ENCODE measurements at places on chromosomes 2 and 18. TPM values are rescaled to one million over a fixed set of nuclear protein-coding genes. Genes with fewer than 3 reads are reported as not detected.

TMEM182 gene
- 1.3 TPM for total RNA-seq

TUBA3E gene
- not detected for total RNA-seq

NTSR2 gene
- not detected for total RNA-seq

EFR3B gene
- 1.3 TPM for total RNA-seq

ACTG2 gene
- total RNA-seq: not detected

CD207 gene
- total RNA-seq: not detected

GPR75 gene
- 1.6 TPM for total RNA-seq

TANC1 gene
- total RNA-seq: 92.6 TPM

WIPF1 gene
- 14.1 TPM for total RNA-seq

ABCB11 gene
- under 0.01 TPM for total RNA-seq

UGT1A8 gene
- total RNA-seq: not detected

CXCR1 gene
- total RNA-seq: not detected

RESP18 gene
- total RNA-seq: not detected

CD8B2 gene
- total RNA-seq: not detected

GDF7 gene
- 28.1 TPM for total RNA-seq

FAM110C gene
- total RNA-seq: 0.28 TPM

L3MBTL4 gene
- total RNA-seq: 5.9 TPM

PLCL1 gene
- total RNA-seq: 0.51 TPM

TP53I3 gene
- total RNA-seq: 88.3 TPM

PLGLB1 gene
- 2.6 TPM for total RNA-seq

GPR39 gene
- under 0.01 TPM for total RNA-seq

DLGAP1 gene
- 0.17 TPM for total RNA-seq

FABP1 gene
- total RNA-seq: not detected

PRSS56 gene
- total RNA-seq: not detected

GPBAR1 gene
- not detected for total RNA-seq

PCARE gene
- not detected for total RNA-seq

GREB1 gene
- 0.33 TPM for total RNA-seq

KLHL14 gene
- total RNA-seq: 0.85 TPM

Data from dermis blood vessel endothelial cell (primary cell).